ENCODE measurements at places on chromosomes 1 and 21. TPM values are rescaled to one million over a fixed set of nuclear protein-coding genes. Genes with fewer than 3 reads are reported as not detected.

- DNase-seq, result no peak
Observed at GRCh38 chr1:212611000-212611948, 2.7 kb downstream of the ATF3 start.

NFASC gene
- total RNA-seq, result 3.2 TPM

DNA sequence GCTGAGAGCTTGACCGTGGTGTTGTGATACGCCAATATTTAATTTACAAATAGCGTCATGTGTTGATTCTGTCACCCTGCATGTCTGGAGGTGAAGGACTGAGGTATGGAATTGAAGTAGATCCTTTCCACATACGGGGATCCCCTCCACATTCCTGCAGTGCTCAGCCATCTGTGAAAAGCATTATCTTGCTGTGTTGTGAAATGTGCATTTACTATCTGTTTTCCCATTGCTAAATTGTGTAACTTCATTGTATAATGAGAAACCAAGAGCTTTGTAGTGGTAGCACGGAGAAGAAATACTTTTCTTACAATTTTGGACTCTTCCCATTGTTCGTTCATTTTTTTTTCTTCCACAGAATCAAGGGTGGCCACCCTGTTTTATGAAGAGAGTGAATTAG lies 577.3 kb upstream of the ZP4 start:
- no peak for DNase-seq

KIAA0319L gene
- 16.1 TPM for total RNA-seq

DNA sequence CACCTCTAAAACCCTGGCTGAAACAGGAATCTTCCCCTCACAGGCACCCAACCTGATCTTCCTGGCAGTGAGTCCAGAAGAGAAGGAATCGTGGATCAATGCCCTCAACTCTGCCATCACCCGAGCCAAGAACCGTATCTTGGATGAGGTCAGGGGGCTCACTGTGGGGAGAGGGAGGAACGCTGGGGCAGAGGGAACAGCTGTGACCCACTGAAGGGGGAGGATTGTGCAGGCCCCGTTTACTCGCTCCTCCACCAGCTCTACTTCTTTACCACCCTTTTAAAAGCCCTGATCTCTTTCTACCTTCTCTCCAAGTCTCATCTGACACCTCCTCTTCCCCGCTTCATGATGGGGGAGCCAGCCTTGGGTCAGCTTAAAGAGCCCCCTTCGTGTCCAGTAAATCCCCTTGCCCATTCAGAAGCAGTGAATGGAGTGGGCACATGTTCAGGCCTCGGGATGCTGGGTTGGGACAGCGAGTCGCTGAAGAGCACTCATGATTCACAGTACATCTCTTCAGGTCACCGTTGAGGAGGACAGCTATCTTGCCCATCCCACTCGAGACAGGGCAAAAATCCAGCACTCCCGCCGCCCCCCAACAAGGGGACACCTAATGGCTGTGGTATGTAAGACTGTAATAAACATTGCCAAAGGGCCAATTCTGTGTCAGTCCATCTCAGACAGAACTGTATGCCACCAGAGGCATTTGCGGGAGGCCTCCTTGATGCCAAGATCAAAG lies 7.3 kb downstream of the PLEKHO1 start:
- no peak for DNase-seq

- no peak for DNase-seq
Observed at GRCh38 chr1:87117761-87118368, 203.4 kb downstream of the HS2ST1 start.

- no peak for DNase-seq
Observed at GRCh38 chr1:95364546-95364945, 130.5 kb downstream of the RWDD3 start.

DNA sequence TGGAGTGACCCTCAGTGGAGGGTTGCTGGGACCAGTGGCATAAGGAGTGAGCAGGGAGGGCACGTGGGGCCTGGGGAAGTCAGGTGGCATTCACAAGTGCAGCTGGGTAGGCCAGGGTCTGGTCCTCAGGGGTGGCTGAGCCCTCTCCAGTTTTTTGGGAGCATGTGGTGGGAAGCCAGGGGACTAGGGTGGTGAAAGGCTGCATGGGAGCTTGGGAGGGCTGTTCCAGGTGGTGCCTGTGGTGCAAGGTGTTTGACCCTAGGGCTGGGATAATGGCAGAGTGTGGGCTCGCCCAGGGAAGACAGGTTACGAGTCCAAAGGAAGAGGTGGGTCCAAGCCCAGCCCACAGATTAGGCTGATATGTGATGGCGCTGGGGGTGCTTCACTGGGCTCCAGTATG lies 30.5 kb downstream of the MAN1C1 start:
- no peak for DNase-seq
